Parietal lobe (tissue), 2 donors: ENCODE measurements at places on chromosomes 12 and 14. TPM values are rescaled to one million over a fixed set of nuclear protein-coding genes. Genes with fewer than 3 reads are reported as not detected.

UTP20 gene
- 27.9 TPM for total RNA-seq

FGF23 gene
- total RNA-seq, result not detected

HVCN1 gene
- 6.9 TPM for total RNA-seq

TAS2R46 gene
- 14.4 TPM for total RNA-seq

RTN1 gene
- 797 TPM for total RNA-seq

KRT72 gene
- total RNA-seq, result not detected

SLC6A15 gene
- 76.1 TPM for total RNA-seq

DYRK2 gene
- 107 TPM for total RNA-seq

SOAT2 gene
- not detected for total RNA-seq
